ENCODE measurements at places on chromosomes 7 and 10. TPM values are rescaled to one million over a fixed set of nuclear protein-coding genes. Genes with fewer than 3 reads are reported as not detected.

- no peaks in the 10 kb centered on the region for H3K36me3 ChIP-seq
- H3K27ac ChIP-seq, result no peak overlapping the region
- no peaks in the 10 kb centered on the region for H3K4me1 ChIP-seq
Observed at GRCh38 chr10:69960606-69960987, 92.0 kb upstream of the MACROH2A2 start.

- no peak for DNase-seq
- H3K4me1 ChIP-seq, result no peaks in the 10 kb centered on the region
- H3K36me3 ChIP-seq, result no peaks in the 10 kb centered on the region
- no peaks in the 10 kb centered on the region for H3K27me3 ChIP-seq
- no peak overlapping the region for H3K27ac ChIP-seq
Observed at GRCh38 chr7:18637516-18637915, 142.0 kb downstream of the HDAC9 start.

The FBXL13 gene
- 1.6 TPM for total RNA-seq

The ADGRA1 gene
- total RNA-seq, result 0.51 TPM

The STOX1 gene
- 0.47 TPM for total RNA-seq

DNA sequence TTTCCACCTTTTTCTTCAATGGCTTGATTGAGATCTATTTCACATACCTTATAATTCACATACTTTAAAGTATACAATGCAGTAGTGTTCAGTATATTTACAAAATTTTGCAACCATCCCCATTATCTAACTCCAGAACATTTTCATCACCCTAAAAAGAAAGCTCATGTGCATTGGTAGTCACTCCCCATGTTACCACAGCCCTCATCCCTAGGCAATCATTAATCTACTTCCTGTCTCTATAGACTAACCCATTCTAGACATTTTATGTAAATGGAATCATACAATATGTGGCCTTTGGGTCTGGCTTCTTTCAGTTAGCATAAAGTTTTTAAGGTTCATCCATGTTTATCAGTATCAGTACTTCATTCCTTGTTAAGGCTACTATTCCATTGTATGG, 214.2 kb downstream of the WDR11 start:
- H3K27me3 ChIP-seq, result no peaks in the 10 kb centered on the region
- no peak overlapping the region for H3K4me3 ChIP-seq
- no peaks in the 10 kb centered on the region for H3K36me3 ChIP-seq
- H3K27ac ChIP-seq, result no peak overlapping the region

The RBP3 gene
- not detected for total RNA-seq

DNA sequence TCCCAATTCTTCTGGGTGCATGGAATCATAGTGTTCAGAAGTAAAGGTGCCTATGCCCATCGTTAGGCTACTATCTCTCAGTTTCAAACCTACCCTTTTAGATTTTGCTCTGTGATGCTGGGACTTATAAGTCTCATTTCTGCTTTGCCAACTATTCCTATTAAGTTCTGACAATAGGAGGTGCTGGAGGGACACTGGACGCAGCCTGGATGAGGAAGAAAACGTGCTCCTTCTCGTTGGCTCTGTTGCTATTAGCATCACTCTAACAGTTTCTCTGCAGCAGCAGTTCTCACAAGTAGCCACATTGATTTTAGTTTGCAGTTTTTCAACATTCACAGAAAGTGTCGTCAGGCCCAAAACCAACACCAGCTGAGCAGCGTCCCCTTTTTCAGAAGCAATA, 72.4 kb downstream of the ABCC2 start:
- H3K4me1 ChIP-seq, result no peaks in the 10 kb centered on the region
- peak; percentile 63 for DNase-seq
- no peaks in the 10 kb centered on the region for H3K36me3 ChIP-seq
- H3K4me3 ChIP-seq, result no peak overlapping the region

The SYCE1 gene
- total RNA-seq, result 1.1 TPM

- no peaks in the 10 kb centered on the region for H3K4me1 ChIP-seq
- H3K4me3 ChIP-seq, result no peak overlapping the region
- H3K27ac ChIP-seq, result peak overlapping the region; percentile 54
- H3K36me3 ChIP-seq, result no peaks in the 10 kb centered on the region
- H3K27me3 ChIP-seq, result no peaks in the 10 kb centered on the region
Observed at GRCh38 chr10:74585231-74586087, 240.9 kb upstream of the KAT6B start.

The PAPOLB gene
- 0.28 TPM for total RNA-seq

The VSTM4 gene
- 22.7 TPM for total RNA-seq

The TSPAN14 gene
- 24.2 TPM for total RNA-seq

GRCh38 chr7:133859871-133860450, 267.2 kb upstream of the LRGUK start:
- H3K27me3 ChIP-seq, result no peaks in the 10 kb centered on the region
- no peaks in the 10 kb centered on the region for H3K36me3 ChIP-seq
- no peak overlapping the region for H3K4me3 ChIP-seq
- no peaks in the 10 kb centered on the region for H3K4me1 ChIP-seq
- no peak for DNase-seq
- H3K27ac ChIP-seq, result no peak overlapping the region

GRCh38 chr10:72952642-72953158, 1.9 kb downstream of the PLA2G12B start:
- DNase-seq, result no peak
- H3K27ac ChIP-seq, result peak overlapping the region; percentile 29
- no peaks in the 10 kb centered on the region for H3K4me1 ChIP-seq
- H3K36me3 ChIP-seq, result no peaks in the 10 kb centered on the region
- H3K27me3 ChIP-seq, result no peaks in the 10 kb centered on the region
- H3K4me3 ChIP-seq, result no peak overlapping the region

GRCh38 chr7:16652888-16653287, 6.9 kb downstream of the BZW2 start:
- no peak overlapping the region for H3K4me3 ChIP-seq

DNA sequence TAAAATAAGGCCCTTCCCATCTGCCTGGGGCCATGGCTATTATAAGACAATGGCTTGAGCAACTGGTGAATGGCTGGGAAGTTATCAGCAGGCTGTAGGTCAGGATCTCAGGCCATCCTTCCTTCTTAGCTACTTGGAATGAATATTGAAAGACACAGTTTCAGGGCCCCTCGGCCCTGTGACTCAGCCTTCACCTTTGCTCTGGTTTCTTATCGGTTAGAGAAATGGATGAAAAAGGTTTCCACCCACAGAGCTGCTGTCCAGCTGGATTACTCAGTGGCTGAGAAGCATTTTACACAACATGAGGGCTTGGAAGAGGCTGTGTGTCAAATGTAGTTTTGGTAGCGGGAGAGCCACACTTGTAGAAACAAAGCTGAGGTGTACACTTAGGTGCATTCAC, 9.4 kb downstream of the ACSL5 start:
- H3K4me1 ChIP-seq, result no peaks in the 10 kb centered on the region
- no peak overlapping the region for H3K27ac ChIP-seq
- H3K27me3 ChIP-seq, result no peaks in the 10 kb centered on the region
- DNase-seq, result peak; percentile 81
- H3K4me3 ChIP-seq, result no peak overlapping the region

The PTF1A gene
- total RNA-seq, result not detected

The FGFR2 gene
- total RNA-seq, result 19.0 TPM

GRCh38 chr7:79855172-79855571, 279.5 kb upstream of the GNAI1 start:
- no peak overlapping the region for H3K4me3 ChIP-seq
- no peak for DNase-seq
- no peaks in the 10 kb centered on the region for H3K36me3 ChIP-seq
- H3K27ac ChIP-seq, result no peak overlapping the region
- H3K4me1 ChIP-seq, result no peaks in the 10 kb centered on the region

The LANCL2 gene
- 10.6 TPM for total RNA-seq

DNA sequence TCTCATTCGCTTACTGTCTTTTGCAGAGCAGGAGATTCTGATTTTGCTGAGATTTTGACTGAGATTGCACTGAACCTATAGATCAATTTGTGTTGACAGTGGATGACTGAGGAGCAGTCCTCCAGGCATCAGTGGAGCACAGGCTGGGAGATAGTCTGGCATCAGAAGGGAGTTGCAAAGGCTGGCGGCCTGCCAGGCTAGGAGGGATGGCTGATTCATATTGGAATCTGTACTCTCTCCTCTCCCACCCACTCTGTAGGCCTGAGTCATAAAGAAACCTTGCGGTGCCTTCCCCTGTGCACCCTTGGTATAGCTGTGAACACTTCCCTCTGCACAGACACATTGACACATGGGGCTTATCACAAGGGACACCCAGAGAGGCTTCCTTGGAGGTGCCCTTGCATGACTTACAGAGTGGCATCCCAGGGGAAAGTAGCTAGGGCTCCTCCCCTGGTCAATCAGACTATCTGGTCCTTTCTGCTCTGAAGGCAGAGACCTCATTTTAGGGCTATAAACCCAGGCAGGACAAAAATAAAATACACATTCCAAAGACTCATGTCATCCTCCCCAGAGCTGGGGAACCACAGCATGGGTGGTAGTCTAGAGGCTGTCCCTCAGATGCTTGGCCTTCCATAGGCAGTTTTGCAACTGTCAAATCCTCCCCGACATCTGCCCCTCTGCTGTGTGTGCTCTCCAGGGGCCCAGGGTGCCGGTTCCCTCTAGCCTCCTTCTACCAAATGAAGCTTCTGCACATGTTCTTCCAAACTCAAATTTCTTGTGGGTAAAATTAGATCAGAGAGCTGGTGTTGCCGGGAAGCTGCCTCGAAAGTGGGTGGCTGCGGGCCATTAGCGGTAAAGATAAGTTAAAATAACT, 37.4 kb upstream of the EEPD1 start:
- peak overlapping the region; percentile 69 for H3K27ac ChIP-seq
- peaks cover 37% of the 10 kb centered on the region for H3K4me1 ChIP-seq
- H3K27me3 ChIP-seq, result no peaks in the 10 kb centered on the region
- peak; percentile 81 for DNase-seq
- H3K4me3 ChIP-seq, result no peak overlapping the region

GRCh38 chr10:43808136-43808535, 159.5 kb upstream of the ZNF32 start:
- H3K4me3 ChIP-seq, result no peak overlapping the region
- DNase-seq, result no peak
- H3K27me3 ChIP-seq, result no peaks in the 10 kb centered on the region
- H3K27ac ChIP-seq, result no peak overlapping the region

- DNase-seq, result no peak
- H3K27ac ChIP-seq, result no peak within 1 kb of the TSS
- no peaks in the 10 kb centered on the region for H3K27me3 ChIP-seq
- peak within 1 kb of the TSS; percentile 56 for H3K4me3 ChIP-seq
- H3K4me1 ChIP-seq, result no peaks in the 10 kb centered on the region
Observed at GRCh38 chr10:97849687-97850402, at the start of gene GOLGA7B. TSS of gene GOLGA7B (plus strand) at chr10:97849843. CDS start at chr10:97850304, 461 bp downstream.

DNA sequence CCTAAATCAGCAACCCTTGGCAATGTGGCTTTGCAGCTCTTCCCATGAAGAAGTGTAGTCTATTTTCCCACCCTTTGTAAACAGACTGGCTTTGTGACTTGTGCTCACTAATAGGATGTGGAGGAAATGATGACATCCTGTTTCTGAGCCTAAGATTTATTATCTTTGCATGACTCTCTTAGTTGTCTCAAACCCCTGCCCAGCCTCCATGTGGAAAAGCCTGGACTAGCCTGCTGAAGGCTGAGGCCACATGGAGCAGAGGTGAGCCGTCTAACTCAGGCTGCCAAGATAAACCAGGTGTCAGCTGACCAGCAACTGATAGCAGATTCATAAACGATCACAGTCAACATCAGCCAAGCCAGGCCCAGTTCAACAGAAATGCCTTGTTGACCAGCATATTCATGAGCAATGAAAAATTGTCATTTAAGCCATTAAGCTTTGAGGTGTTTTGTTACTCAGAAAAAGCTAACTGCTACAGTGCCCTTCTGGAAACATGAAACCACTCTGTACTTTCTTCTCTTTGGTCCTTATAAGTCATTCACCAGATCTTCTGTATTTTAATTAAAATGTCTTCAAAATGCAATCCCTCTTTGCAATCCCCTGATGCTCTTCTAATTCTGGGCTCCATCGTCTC, 586.3 kb upstream of the ANKRD30A start:
- no peak for DNase-seq
- H3K27ac ChIP-seq, result no peak overlapping the region
- no peak overlapping the region for H3K4me3 ChIP-seq
- H3K4me1 ChIP-seq, result no peaks in the 10 kb centered on the region
- H3K36me3 ChIP-seq, result no peaks in the 10 kb centered on the region

The MYH16 gene
- total RNA-seq, result not detected

DNA sequence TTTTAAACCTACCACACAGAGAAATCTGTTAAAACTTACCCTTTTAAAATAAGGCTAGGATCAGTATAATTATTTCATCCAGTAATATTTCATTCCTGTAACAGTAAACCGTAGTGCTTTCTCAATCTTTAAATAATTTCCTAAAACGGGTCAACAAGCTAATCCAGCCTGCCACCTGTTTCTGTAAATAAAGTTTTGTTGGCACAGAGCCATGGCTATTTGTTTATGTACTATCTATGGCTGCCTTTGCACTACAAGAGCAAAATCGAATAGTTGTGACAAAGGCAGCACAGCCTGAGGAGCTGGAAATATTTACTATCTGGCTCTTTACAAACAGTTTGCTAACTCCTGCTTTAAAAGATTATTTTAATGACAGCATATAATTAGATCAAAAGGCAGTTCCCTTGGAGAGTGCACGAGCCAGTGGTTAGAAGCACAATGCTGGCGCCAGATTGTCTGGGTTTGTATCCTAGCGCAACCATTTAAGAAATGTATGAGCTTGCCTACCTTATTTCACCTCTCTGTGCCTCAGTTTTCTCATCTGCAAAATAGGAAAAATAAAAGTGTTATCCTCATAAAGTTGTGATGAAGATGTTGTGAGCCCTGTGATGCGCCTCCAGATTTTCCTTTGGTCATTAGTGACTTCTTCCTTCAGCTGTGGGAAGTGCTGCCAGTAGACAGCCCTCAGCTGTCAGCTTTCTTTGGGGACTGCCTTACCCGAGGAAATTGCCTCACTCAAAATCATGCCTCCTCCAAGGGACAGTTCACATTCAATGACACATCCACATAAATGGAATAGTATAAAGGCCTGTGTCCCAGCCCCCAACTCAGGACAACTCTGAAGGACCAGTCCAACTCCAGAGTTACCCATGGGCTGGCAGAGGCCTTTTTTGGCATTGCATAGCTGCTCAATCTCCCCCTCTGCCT, 11.8 kb upstream of the MIOS start:
- H3K27me3 ChIP-seq, result no peaks in the 10 kb centered on the region
- H3K4me1 ChIP-seq, result no peaks in the 10 kb centered on the region
- H3K27ac ChIP-seq, result no peak overlapping the region
- no peaks in the 10 kb centered on the region for H3K36me3 ChIP-seq

DNA sequence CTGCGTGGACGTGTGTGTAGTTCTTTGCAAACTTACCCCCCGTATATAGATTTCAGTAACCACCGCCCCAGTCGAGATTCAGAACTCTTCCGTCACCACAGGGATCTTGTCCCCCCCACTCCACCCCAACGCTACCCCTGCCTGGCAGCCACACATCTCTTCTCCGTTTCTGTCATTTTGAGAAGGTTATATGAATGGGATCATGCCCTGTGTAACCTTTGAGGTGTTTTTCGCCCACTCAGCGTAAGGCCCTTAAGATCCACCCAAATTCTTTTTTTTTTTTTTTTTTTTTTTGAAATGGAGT, 83.4 kb downstream of the ELFN1 start:
- no peaks in the 10 kb centered on the region for H3K36me3 ChIP-seq
- no peak overlapping the region for H3K27ac ChIP-seq
- DNase-seq, result no peak
- H3K4me3 ChIP-seq, result no peak overlapping the region
- peaks cover 18% of the 10 kb centered on the region for H3K4me1 ChIP-seq
- no peaks in the 10 kb centered on the region for H3K27me3 ChIP-seq

The RBP4 gene
- total RNA-seq, result 48.2 TPM

All from right atrium auricular region (tissue), 2 donors.